ENCODE measurements at places on chromosomes 13 and 19.

DNA sequence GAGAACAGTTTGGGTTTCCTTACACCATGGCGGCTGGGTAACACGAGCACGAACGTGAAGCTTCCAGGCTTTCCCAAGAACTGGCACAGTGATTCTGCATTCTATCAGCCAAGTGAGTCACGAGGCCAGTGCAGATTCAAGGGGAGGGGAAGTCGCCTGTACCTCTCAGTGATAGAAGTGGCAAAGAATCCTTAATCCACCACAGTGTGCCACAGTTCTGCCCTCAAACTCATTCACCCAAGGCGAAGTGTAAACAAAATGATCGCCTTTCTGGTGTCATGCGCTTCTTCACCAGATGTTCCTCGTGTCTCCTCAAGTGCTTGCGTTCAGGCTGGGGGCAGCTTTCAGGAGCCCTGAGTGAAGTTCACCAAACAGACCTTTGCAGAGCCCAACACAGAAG lies 24.9 kb upstream of the AMER2 start:
- no peak for DNase-seq

DNA sequence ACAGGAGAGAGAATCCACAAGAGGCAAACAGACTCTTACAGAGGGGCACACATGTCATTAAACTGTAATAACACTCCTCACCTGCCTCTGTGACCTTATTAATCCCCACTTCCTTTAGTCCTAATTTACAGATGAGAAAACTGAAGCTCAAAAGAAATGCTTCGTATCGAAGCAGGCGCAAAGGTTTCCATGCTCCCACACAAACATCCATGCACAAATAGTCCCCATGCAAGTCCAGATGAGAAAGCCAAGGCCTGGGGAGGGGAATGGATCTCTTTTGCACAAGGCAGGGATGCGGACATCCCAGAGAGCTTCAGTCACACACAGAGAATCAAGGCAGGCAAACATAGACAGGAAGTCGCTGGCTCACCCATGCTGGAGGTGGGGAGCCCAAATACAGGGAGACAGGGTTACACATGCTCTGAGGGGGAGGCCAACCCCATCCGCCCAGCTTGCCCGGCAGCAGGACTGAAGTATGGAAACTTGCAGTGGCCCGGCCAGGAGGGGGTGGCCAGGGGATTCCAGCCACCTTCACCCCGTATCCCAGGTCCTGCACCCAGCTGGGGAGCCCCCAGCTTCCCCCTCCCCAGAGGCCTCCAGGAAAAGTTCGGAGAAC lies 468 bp downstream of the S1PR5 start:
- no peak for DNase-seq

DNA sequence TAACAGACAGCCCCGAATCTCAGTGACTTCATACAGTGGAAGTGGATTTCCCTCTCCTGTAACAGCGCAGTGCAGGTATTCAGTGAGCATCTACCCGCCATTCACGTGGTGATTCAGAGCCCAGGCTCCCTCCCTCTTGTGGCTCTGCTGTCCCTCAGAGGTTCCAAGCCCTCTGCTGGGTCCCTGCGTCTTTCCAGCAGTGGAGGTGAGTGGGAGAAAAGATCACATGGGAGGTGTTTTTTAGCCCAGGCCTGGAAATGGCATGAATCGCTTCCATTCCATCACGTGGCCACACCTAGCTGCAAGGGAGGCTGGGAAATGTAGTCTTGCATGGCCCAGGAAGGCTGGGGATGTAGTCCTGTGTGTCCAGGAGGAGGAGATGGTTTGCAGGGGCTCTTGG lies 61.4 kb downstream of the DPF1 start:
- no peak for DNase-seq

DNA sequence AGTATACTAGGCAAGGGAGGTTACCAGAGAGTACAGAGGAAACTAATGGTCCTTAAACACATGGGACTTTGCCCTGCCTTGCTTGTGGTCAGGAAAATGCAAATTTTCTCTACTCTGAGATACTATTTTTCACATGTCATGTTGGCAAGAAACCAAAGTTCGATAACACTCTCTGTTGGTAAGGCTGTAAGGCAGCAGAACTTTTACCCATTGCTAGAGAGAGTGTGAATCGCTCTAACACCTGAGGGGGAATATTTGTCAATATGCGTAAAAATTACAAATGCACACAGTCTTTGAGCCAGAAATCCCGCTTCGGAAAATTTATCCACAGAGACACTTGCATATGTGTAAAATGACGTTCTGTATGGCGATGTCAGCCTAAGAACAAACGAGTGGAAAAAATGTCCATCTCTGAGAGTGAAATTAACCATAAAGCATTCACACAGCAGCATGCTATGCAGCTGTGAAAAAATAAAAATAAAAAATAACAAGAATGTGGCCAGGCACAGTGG lies 9.5 kb upstream of the RFX1 start:
- no peak for DNase-seq

DNA sequence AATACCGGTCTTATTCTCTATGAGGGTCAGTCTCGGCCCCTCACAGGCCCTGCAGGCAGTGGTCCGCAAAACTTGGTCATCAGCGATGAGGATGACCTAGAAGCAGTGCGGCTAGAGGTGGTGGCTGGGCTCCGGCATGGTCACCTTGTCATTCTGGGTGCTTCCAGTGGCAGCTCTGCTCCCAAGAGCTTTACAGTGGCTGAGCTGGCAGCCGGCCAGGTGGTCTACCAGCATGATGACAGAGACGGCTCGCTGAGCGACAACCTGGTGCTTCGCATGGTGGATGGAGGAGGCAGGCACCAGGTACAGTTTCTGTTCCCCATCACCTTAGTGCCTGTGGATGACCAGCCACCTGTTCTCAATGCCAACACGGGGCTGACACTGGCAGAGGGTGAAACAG lies 1.8 kb downstream of the FREM2 start:
- DNase-seq: no peak

DNA sequence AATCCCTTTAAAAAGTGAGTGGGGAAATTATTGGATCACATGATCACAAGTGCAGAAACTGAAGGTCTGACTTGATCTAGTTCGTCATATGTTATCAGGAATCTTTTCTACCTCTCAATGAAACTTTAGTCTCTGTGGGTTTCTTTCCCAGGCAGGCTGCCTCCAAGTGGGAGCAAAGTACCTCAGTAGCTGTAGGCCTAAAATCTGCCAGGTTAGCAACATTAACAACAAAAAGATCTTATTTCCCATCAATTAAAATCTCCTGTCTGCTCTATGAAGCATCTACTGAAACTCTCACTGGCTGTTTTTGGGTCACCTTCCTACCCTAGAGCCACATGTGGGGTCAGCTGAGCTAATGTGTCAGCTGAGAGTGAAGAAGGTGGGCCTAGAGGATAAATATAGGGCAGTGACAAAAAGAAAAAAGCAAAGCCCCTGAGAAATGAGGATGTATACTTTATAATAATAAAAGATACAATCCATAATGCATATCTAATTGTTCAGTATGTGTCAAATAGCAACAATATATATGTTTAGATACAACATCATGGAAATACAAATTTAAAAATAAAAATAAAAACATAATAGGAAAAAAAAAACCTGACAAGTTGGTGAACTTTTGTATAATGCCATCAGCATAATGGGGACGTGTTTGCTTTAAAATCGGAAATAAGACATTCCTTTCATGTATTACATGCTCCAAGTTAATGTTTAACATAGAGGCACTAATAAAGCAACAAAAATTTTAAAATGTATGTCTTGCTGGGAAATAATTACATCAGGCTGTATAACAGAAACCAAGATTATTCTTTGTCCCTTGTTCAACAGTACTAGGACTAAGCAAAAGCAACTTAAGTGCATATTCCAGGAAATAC lies 141.1 kb downstream of the GPC5 start:
- DNase-seq: no peak

- no peak for DNase-seq
These were observed 18.7 kb upstream of the LILRA2 start for GRCh38 chr19:54554896-54555295.

DNA sequence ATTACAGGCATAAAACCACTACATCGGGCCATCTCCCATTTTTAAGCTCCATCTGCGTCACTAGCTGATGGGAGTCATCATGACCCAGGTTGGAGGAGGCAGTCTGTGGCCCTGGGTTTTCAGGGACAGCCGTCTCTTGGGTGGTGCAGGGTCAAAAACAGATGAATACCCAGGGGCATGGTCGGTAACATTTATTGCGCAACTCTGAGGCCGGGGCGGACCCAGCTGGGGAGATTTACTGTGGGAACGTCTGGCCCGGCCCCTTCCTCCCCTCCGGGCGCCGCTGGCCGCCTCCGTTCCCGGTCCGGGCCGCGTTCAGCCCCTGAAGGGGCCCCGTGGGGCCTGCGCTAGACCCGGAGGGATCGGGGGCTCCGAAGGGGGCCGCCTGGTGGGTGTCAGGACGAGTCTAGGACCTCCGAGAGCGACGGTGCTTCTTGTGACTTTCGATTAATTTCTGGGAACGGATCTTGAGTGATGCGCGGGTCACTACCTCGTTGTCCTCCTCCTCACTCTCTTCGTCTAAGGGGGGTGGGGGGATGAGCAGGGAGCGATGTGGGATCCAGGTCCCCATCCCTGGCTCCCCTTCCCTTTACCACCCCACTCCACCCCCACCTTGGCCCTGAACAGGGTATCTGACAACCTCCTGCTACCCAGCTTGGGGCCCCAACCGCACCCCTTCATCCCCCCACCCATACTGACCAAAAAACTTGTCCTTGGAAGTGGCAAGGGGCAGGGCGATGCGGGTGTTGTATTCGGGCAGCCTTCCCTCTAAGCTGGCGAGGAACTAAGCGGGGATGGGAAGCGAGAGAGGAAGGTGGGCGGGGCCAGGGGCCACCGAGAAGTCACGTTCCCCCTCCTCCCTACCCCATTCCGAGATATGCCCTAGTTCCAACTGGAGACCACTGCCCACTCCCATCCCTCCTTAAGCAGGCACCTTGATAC lies 1.6 kb upstream of the RGL3 start:
- DNase-seq: peak; percentile 72

DNA sequence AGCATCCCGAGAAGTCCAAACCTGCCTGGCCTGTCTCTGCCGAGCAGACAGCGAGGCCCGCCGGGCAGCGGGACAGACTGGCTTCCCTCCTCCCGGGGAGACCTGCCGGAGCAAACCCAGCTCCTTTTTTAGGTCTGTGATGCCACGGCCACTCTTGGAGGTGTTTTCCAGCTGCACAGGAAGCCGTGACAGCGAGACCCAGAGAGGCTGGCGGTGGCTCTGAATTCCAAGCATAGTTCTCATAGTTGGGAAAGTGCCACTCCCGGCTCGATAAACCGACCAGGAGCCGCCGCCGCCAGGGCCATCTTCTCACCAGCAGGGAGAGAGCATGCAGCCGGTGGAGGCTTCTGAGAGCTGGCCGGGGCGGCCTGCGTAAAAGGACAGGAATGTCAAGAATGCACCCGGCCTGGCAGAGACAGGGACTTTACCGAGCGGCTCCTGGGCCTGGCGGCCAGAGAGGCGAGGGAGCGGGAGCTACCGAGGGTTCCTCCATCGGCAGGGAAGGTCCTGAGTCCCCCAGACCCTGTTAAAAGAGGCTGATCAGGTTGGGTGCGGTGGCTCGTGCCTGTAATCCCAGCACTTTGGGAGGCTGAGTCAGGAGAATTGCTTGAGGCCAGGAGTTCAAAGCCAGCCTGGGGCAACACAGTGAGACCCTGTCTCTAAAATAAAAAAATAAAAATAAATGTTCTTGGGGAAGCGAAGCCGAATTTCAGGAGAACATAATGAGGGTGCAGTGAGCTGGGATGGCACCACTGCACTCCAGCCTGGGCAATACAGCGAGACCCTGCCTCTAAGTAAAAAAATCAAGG lies 64.9 kb downstream of the GADD45B start:
- peak; percentile 97 for DNase-seq

DNA sequence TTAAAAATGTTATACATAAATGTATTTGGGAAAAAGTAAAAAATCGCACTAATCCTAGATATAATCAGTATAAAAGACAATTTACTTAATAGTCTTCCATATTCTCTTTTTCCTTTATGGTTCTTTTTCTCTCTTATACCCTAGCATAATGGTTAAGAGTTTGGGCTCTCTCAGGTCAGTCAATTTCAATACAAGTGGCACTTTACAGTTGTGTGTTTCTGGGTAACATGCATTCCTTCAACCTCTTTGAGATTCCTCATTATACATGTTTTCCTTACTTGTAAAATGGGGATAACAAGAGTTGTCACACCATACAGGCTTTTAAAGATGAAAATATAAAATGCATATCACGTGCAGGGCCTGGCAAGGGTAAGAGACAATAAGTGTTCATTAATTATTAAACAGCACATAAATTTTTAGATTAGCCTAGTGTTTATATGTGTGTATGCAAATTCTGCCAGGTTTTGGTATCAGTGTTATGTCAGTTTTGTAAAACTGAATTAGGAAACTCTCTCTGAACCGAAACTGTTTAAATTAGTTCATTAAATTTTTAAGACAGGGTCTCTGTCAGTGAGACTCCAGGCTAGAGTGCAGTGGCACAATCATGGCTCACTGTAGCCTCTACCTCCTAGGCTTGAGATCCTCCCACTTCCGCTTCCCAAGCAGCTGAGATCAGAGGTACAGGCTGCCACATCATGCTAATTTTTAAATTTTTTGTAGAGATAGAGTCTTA lies 49.8 kb downstream of the ELF1 start:
- DNase-seq: no peak

DNA sequence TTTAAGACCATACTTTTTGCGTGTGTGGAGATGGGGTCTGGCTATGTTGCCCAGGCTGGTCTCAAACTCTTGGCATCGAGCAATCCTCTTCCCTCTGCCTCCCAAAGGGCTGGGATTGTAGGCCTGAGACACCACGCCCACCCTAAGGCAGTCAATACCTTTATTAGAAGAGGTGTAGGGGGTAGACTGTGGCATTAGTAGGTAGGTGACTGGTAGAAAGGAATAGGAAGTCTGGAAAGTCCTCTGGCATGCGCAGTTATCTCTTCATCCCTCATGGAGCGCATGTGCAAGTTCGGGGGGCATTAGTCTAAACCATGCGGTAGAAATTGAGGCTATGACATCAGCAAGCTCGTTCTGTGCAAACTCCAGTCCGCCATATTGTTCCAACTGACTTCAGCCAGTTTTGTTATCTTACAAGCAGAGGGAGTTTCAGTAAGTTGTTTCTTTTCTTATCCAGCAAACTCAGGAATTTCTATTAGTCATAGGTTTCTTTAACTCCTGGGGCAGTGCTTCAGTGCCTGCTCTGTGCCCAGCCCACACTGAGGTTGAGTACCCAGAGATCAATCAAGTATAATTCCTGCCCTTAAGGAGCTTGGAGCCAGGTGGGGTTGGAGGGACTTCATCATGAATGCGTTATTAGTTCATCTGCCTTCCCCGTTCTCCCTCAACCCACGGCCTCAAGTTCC lies 7.3 kb upstream of the RANBP3 start:
- DNase-seq: no peak

GRCh38 chr19:8501516-8501915 lies 924 bp downstream of the PRAM1 start:
- no peak for DNase-seq

GRCh38 chr13:73844986-73845385 lies 289.2 kb downstream of the KLF12 start:
- no peak for DNase-seq

- no peak for DNase-seq
These were observed 9.0 kb downstream of the ZNF302 start for GRCh38 chr19:34686455-34686854.

DNA sequence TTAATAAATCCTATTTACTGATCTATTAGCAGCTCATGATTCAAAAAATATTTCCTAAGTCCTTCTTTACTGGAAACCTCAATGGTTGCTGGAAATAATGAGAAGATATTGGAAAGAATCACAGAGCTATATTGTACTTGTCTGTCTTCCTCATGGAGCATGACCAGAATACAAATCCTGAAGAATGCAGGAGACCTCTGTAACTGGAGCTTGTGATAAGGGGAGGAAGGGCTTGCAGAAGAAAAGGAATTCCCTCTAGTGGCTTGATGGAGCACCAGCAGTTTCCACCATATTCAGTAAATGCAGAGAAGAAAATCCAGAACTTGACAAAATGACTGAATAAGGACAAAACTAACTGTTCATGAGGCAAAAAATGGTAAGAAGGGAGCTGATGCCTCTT lies 1333.1 kb downstream of the EFNB2 start:
- DNase-seq: no peak
